ENCODE measurements at places on chromosomes 12 and 14. TPM values are rescaled to one million over a fixed set of nuclear protein-coding genes. Genes with fewer than 3 reads are reported as not detected.

Gene OR4K13
- not detected for total RNA-seq

Gene ZNF891
- 0.44 TPM for total RNA-seq

Gene SRRM4
- total RNA-seq, result not detected

Gene CRIP2
- total RNA-seq, result 60.7 TPM

Gene AKAP6
- 4.7 TPM for total RNA-seq

Gene KLHDC1
- 1.6 TPM for total RNA-seq

Gene FOXG1
- under 0.01 TPM for total RNA-seq

Gene ALG10B
- total RNA-seq, result 1.8 TPM

Gene LPAR5
- total RNA-seq, result not detected

Gene BATF
- total RNA-seq, result 0.72 TPM

Gene SLCO1A2
- 0.29 TPM for total RNA-seq

Gene SLC38A4
- 14.7 TPM for total RNA-seq

Gene IFNG-AS1
- not detected for total RNA-seq

Gene SLC2A14
- not detected for total RNA-seq

Gene NDRG2
- total RNA-seq, result 1.7 TPM

Gene PPP4R3A
- 49.7 TPM for total RNA-seq

Gene PARPBP
- 31.2 TPM for total RNA-seq

Gene CACNA2D4
- total RNA-seq, result 0.22 TPM

Gene CLEC9A
- total RNA-seq, result not detected

Gene LGR5
- not detected for total RNA-seq

Gene CARMIL3
- under 0.01 TPM for total RNA-seq

Gene CDC42BPB
- total RNA-seq, result 142 TPM

Gene ANO4
- total RNA-seq, result 4.9 TPM

Gene PAWR
- total RNA-seq, result 29.5 TPM

Gene MUCL1
- not detected for total RNA-seq

Gene LMNTD1
- not detected for total RNA-seq

Gene ERP27
- total RNA-seq, result not detected

Gene LRRC43
- total RNA-seq, result 1.8 TPM

Gene KCNA5
- total RNA-seq, result not detected

Gene HNF1A
- total RNA-seq, result not detected

Gene ANHX
- total RNA-seq, result not detected

Gene SPX
- total RNA-seq, result 0.29 TPM

Gene C12orf54
- not detected for total RNA-seq

Gene KRT6B
- total RNA-seq, result 0.29 TPM

Gene TSHR
- total RNA-seq, result not detected

Gene ADAMTS20
- total RNA-seq, result not detected

Gene MAP3K12
- total RNA-seq, result 38.5 TPM

Gene FOXN4
- total RNA-seq, result not detected

Gene MMP17
- 21.2 TPM for total RNA-seq

Gene ARHGAP9
- 0.14 TPM for total RNA-seq

Gene GZMB
- total RNA-seq, result not detected

Gene ZNF705A
- total RNA-seq, result not detected

Gene KLHDC2
- 78.3 TPM for total RNA-seq

Gene POTEM
- not detected for total RNA-seq

Gene RNASE8
- not detected for total RNA-seq

Gene CNIH1
- total RNA-seq, result 120 TPM

Gene GPRC5D
- not detected for total RNA-seq

Gene SARNP
- total RNA-seq, result 53.3 TPM

Gene HRK
- not detected for total RNA-seq

Gene RNF212B
- total RNA-seq, result not detected

Gene TBX5
- total RNA-seq, result 7.2 TPM

Gene EFS
- 1.5 TPM for total RNA-seq

Gene C1QL4
- total RNA-seq, result under 0.01 TPM

Gene COX8C
- not detected for total RNA-seq

Gene DACT1
- total RNA-seq, result 56.0 TPM

Gene NKX2-1
- total RNA-seq, result not detected

Gene CCNT1
- 23.9 TPM for total RNA-seq

Gene BEST3
- 0.43 TPM for total RNA-seq

Gene BDKRB1
- total RNA-seq, result 46.7 TPM

Gene ZFC3H1
- total RNA-seq, result 45.1 TPM
